ENCODE measurements at places on chromosomes 1 and 21. TPM values are rescaled to one million over a fixed set of nuclear protein-coding genes. Genes with fewer than 3 reads are reported as not detected.

Gene OR2M3
- not detected for polyA plus RNA-seq

Gene ADGRB2
- polyA plus RNA-seq: not detected

Gene HRNR
- not detected for polyA plus RNA-seq

Gene CLDN17
- polyA plus RNA-seq: not detected

Gene PTAFR
- polyA plus RNA-seq: 1.5 TPM

Gene AVPR1B
- not detected for polyA plus RNA-seq

Gene CYP2J2
- 0.67 TPM for polyA plus RNA-seq

Gene UMODL1
- polyA plus RNA-seq: not detected

Gene CCDC190
- not detected for polyA plus RNA-seq

Gene DMRTA2
- polyA plus RNA-seq: not detected

Gene TENT5C
- polyA plus RNA-seq: 25.3 TPM

Gene SUSD4
- not detected for polyA plus RNA-seq

Gene CRYAA
- not detected for polyA plus RNA-seq

Gene PBX1
- 0.40 TPM for polyA plus RNA-seq

Gene SH2D1B
- polyA plus RNA-seq: 608 TPM

Gene OR2L3
- not detected for polyA plus RNA-seq

Gene TRABD2B
- polyA plus RNA-seq: not detected

Gene GJA8
- polyA plus RNA-seq: not detected

Gene AGMAT
- polyA plus RNA-seq: 0.64 TPM

Gene PPOX
- polyA plus RNA-seq: 21.9 TPM

Gene FAM72C
- 0.36 TPM for polyA plus RNA-seq

Gene DYNLT5
- polyA plus RNA-seq: not detected

Gene IFI6
- 177 TPM for polyA plus RNA-seq

Gene MPZ
- not detected for polyA plus RNA-seq

Gene INKA2
- polyA plus RNA-seq: 0.83 TPM

Gene SH3BP5L
- polyA plus RNA-seq: 0.46 TPM

Gene ST6GALNAC5
- polyA plus RNA-seq: not detected

Gene LEFTY1
- polyA plus RNA-seq: not detected

Gene SERTAD4
- not detected for polyA plus RNA-seq

Gene KCNE2
- 0.27 TPM for polyA plus RNA-seq

Gene BACE2
- not detected for polyA plus RNA-seq

Gene FCRL6
- polyA plus RNA-seq: 234 TPM

Gene CFAP74
- polyA plus RNA-seq: not detected

Gene TRAF3IP3
- 287 TPM for polyA plus RNA-seq

Gene LHX4
- not detected for polyA plus RNA-seq

Gene AMIGO1
- polyA plus RNA-seq: 5.0 TPM

Gene S100A7
- not detected for polyA plus RNA-seq
